ENCODE measurements at places on chromosomes 3 and 15.

DNA sequence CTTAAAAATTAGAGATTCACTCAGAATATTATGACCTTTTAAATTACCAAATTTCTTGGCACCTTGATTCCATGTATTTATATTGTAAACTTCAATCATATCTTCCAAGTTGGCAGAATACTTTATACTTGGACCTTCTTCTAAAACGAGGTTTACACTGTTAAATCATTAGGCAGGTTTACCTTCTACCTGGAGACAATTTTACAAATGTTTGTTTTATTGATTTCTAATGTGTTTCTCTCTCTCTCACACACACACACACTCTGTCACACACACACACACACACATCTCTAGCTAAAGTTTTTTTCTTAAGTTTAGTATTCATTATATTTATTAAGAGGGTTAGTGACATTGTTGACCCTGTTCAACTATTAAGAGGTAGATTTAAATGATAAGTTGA, 1155.6 kb downstream of the NSUN3 start:
- DNase-seq, result no peak

GRCh38 chr15:64048781-64049460, 2.6 kb upstream of the DAPK2 start:
- no peak for DNase-seq

DNA sequence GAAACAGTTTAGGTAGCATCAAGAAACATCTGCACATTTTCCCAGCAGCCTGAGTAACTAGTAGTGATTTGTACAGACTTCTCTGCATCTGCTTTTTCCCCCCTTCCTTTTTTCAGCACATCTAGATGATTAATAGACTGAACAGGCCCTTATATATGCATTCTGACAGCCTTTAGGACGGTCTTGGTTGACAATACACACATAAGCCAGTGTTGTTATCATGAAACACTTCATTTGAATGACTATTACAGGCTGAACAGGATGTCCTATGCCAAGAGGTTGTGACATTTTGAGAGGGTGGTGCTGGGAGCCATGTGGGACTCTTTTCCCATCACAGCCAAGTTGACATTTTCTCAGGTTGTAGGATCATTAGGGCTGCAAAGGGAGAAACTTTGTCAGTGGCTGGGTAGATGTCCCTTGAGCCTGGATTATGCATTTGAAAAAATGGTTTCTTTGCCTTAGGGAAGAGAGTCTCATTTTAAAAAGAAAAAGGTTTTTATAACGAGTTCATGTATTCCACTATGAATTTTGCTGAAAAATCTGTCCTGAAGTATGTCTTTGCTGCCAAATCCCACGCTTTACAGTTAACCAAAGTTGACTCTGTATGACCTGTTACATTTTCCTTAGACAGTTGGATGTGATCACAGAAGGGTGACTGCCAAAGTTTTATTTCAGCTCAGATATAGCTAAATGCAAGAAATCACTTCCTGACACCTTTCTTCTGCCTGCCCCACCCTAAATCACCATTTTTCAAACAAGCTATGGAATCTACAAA, 73.7 kb downstream of the FILIP1L start:
- DNase-seq, result no peak

DNA sequence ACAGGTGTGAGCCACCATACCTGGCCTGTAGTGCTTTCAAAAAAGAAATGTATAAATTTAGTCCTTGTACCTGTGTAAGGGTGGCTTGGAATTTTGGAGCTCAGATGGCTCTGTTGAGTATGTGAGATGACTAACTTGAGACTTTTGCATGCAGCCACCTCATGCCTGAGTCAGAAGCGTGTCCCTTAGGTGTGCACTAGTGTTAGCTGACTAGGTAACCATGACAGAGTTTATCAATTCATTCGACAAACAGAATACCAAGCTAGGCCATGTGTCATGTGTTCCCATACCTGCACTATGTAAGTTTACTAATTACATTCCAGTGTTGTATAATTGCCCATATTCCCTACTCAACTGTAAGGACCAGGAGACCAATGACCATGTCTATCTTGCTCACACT, 4.0 kb upstream of the ZNF639 start:
- no peak for DNase-seq

GRCh38 chr3:152443212-152444023, 174.7 kb downstream of the MBNL1 start:
- DNase-seq, result no peak

GRCh38 chr3:60954048-60954447, 297.2 kb downstream of the FHIT start:
- DNase-seq, result no peak

- DNase-seq, result no peak
These were observed 239.3 kb downstream of the ALCAM start for GRCh38 chr3:105606016-105606415.

DNA sequence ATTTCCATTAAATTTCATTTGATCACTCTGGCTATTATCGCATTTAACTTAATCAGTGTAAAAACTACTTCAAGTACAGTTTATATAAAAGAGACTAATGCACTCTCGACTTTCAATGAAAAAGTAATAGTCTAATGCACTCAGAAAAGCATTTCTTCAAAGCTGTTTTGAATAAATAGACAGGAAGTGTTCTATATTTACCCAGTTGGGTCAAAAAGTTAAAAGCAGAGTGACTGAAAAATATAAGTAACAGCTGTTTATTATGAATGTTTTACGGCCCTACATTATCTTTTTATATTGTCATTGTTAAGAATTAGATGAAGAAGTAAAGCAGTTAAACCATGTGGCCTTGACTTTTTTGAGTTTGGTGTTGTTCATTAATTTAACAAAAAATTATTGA, 391.8 kb downstream of the ZPLD1 start:
- DNase-seq, result no peak

DNA sequence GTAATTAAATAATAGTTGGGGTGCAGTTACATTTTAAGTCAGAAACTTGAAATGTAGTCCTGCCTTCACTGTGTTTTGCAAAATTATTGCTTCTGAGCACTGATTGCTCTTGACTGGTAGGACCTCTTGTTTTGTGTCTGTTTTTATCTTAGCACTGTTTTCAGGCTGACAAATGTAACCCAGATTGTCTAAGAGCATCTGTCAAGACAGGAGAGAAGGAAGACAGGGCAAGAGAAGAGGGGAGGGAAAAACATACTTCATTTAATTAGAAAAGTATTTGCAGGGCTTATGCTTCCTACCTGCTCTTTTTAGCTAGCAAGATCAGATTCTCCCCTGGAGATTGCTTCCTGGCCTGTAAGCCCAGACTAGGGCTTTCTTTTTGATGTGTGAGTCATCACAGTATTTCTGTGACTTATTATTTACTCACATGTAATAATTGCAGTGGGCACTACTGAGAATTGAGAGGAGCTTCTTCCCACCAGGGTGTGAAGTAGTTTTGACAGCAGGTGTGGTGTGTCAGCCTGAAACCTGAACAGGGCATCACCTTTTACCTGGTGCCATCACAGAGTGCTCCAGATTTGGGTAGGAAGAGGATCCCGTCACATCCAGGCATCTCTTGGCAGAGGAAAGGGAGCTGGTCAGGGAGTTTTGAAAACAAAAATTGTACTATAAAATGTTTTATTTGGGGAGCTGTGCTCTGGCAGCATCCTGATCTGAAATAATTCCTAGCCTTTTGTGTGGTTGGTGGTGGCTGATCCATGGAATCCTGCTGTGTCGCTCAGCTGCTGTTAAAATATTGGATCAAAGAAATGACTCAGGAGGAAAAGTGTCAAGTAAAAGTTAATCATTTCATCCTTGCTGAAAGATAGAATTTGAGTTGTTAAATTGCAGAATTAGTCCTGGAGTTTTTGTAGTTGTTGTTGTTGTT, 98.2 kb downstream of the TMEM108 start:
- DNase-seq, result no peak

DNA sequence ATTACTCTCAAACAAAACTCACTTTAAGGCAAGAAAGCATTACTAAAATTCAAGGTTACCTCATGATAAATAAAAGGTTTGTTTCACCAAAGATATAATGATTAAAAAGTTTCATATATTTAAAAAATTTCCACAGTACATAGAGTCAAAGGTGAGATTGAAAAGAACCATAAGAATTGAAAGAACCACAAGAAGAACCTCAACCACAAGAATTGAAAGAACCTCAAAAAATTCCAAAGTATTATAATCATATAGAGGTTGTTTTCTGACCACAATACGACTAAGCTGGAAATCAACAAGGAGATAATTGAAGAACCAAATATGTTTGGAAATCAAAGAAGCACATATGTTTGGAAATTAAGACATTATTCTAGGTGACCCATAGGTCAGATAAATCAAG, 52.7 kb downstream of the SLC25A36 start:
- no peak for DNase-seq

GRCh38 chr3:27718459-27718858, 3.7 kb downstream of the EOMES start:
- DNase-seq, result no peak

- DNase-seq, result peak; percentile 38
These were observed 53.8 kb upstream of the BOC start for GRCh38 chr3:113157408-113158030.

DNA sequence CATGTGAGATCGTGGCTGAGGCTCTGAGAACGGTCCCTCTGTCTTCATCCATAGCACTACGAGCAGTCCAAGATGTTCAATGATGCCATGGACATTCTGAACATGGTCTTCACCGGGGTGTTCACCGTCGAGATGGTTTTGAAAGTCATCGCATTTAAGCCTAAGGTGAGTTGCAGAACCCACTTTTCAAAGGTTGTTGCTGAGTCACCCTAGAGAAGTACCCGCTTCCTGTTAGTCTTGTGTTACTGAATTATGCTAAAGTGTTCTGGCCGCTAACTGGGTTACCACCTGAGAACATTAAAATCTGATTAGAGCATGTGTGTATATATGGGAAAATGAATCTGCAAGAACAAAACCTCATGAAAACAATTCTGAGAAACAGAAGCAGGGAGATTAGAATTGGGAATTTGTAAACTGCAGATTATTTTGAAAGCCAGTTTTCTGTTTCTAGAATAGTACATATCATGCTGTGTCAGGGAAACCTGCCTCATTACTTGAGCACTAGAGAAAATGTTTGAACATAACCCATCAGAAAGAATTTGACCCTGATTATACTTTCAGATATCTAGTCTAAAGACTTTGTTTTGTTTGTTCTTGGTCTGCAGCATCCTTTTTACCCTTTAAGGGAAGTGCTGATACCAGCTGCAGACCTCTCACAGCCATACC, 92.6 kb downstream of the CHDH start:
- DNase-seq, result no peak

- no peak for DNase-seq
These were observed 25.4 kb downstream of the CFAP100 start for GRCh38 chr3:126419886-126420786.

- DNase-seq, result no peak
These were observed 122.6 kb downstream of the OSBPL10 start for GRCh38 chr3:31858439-31858838.

DNA sequence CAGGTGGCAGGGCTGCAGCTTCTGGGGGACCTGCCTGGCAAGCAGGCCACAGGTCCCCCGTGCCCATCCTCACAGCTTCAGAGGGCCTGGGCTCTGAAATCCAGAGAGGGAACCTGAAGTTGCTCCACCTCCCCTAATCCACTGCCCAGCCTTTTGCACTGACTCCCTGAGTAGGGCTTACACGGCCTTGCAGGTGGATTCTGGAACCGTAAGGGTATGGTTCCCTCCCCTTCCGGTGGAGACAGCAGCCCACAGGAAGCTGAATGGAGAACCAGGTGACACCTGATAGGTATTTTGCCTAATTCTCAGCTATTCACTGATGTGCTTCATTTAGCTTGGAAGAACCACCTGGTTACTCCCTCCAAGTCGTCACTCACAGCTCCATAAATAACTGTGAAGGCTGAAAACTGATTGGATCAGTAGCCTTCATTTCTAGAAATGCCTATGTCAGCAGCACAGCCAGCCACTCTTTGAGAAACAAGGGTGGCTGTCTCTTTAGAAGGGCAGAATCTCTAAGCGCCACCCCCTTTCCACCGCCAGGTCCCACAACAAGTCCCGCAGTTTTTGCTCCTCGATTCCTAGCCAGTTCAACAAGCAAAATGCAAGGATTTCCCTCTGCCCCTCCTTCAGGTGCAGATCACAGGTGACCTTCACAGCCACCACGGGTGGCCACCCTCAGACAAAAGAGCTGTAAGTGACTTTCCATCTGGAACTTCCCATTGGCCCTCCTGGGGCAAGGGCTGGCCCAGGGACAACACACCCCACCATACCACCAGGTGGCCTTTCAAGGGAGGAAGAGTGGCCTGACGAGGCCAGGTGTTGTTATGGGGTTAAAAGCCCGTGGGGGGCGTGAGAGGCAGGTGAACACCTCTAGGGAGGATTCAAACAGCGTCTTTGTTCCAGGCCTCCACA, 112.9 kb downstream of the SEC22A start:
- no peak for DNase-seq

GRCh38 chr3:152151216-152151876, 117.4 kb upstream of the MBNL1 start:
- DNase-seq, result no peak

DNA sequence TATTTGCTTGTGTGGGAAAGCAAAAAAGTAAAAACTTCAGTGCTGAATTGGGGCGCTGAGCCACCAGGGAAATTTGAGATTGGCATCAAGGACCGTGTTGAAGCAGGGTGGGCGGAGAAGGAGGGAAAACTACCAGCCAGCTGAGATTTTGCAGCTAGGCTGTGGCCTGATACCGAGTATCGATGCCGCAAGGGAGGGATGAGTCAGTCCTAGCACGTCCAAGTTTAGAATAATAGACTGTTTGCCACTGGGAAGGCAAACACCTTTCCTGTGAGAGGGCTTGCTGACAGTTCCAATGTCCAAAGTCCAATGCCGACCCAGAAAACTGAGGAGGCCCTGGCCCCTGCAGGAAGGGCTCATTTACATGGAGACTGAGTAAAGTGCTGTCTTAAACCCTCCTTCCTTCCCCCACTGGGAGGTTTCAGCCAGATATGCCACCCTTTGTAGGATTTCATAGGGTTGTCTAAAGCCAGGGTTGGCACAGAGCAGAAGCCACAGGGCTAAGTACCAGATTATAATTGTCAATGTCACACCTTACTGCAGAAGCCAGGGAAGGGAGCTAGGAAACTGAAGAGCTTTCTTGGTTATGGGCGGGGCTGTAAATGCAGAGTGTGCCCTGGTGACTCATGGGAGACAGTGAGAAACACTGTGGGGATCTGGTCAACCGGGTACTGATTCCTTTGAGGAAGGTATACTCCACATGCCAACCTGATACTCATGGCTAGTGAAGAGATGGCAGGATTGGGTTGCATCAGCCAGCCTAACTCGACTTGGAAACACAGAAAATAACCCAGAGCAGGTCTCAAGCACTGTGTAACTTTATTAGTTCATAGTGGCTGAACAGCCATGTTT, 28.4 kb upstream of the PIK3CB start:
- DNase-seq, result no peak

DNA sequence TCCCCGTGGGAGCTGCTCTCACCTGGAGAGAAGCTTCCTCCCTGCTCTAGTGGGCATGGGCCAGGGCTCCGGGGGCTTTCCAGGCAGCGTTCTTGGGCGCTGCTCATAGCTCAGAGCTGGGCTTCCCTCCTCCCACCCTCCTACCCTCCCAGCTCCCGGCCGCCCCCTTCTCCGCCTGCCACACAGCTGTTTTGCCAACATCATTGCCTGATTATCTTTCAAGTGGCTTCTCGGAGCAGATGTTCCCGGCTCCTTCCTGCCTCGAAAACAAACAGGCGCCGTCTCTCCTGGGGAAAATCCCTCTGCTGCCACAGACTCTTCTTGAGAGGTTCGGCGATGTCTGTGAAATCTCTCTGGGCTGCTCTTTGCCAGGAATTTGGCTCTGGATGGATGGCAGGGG, 195.6 kb downstream of the RPLP1 start:
- no peak for DNase-seq

GRCh38 chr3:159787794-159788205, 200.8 kb upstream of the IL12A start:
- DNase-seq, result no peak

GRCh38 chr3:40505599-40506462, at the start of gene ZNF620:
Gene ZNF620, plus strand, starts transcription at chr3:40506039. Its CDS starts 314 bp downstream, at chr3:40506353.
- DNase-seq, result peak; percentile 80
